ENCODE measurements at places on chromosomes 3 and 15. TPM values are rescaled to one million over a fixed set of nuclear protein-coding genes. Genes with fewer than 3 reads are reported as not detected.

DNA sequence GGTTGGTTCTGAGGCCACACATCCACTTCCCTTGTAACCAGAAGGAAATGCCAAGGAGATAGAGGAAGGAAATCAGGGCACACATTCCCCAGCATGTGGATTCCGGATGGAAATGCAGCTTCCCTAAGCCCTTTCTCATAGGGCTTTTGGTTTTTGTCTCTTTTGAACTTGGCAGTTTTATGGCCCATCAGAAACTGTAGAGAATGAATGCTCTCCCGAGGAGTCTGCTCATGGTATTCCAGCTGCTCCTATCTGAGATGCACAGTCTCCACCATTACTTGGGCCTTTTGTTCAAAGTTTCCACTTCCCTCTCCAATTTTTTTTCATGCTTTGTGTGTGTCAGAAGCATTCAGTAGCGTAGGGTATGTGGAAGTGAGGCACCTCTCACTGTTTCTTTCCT lies 21.2 kb downstream of the XYLB start:
- no peak for DNase-seq

DNA sequence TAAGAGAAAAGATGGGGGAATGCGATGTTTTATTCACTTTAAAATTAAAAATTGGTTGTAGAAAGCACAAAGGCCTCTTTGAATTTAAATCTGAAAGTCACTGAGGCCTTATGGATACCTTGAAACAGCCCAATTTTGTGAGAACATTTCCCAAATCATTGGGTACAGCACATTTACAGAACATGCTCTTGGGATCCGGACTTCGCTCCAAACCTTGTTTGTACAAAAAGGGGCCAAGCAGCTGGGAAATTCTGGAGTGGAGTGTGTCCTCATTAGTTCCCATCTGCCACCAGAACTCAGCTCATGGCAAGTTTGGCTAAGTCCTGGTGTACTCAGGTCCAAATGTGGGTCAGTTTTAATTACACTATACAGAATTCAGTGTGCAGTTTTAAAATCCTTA lies 254.2 kb downstream of the ZBTB20 start:
- DNase-seq: no peak

- DNase-seq: no peak
Measured at GRCh38 chr15:64426845-64427465, 33.4 kb upstream of the ZNF609 start.

The PSMD2 gene
- 122 TPM for total RNA-seq

The GP5 gene
- total RNA-seq: 0.09 TPM

All from sciatic nerve (tissue), 2 donors.